ENCODE measurements at places on chromosomes 13 and 19.

GRCh38 chr13:43157796-43158195 is 134.4 kb downstream of the DNAJC15 start:
- DNase-seq, result no peak

DNA sequence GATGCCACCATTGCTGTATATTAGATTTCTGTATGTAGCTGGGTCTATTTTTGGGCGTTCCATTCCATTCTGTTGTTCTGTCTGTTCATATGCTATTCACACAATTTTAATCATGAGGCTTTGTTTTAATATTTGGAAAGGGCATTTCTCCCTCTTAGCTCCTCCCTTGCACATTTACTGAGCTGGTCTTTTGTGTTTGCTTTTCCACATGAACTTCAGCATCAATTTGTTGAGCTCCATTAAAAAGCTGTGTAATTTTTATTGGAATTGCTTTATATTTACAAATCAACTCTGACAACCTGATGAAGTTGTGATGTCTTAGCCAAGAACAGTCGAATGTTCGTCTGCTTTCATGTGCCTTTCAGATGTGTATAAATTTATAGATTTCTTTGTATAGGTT is 14.0 kb downstream of the WASF3 start:
- DNase-seq, result no peak

DNA sequence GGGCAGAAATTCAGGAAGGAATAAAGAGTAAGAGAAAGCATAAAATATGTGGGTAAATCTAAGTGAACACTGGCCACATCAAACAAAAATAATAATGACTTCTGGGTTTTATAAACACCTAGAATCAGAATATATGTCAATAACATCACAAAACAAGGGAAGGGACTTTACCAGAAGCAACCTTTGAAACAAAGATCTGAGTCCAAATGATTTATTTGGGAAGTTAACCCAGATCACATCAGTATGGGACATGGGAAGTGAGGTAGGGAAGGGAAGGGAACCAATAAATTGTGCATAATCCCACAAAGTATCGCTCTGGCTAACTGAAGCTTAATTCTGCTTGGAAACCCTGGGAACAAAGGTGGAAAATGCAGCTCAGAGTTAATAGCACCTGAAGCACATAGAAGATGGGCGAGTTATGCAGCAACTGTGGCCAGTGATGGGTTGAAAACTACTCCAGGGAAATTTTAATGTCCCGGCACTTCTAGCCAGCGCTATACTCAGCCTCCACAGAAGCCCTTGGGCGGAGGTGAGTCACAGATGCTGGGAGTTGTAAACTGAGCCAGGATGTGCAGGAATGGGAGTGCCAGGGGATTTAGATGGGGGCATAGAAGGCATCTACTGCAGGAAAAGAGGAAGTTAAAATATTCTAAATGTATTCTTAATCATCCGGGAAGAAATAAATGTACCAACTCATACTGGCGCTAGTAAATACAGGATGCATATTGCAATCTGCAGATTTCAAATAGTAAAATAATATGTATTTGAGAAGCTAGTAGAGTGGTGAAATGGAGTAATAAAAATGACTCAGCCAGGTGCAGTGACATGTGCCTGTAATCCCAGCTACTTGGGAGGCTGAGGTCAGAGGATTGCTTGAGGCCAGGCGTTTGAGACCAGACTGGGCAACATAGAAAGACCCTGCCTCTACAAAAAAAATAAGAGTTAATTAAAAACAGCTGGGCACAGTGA is 34.2 kb upstream of the CEBPG start:
- DNase-seq, result no peak

- DNase-seq, result peak; percentile 86
Measured at GRCh38 chr19:3047496-3048189, 14.7 kb downstream of the TLE5 start.

DNA sequence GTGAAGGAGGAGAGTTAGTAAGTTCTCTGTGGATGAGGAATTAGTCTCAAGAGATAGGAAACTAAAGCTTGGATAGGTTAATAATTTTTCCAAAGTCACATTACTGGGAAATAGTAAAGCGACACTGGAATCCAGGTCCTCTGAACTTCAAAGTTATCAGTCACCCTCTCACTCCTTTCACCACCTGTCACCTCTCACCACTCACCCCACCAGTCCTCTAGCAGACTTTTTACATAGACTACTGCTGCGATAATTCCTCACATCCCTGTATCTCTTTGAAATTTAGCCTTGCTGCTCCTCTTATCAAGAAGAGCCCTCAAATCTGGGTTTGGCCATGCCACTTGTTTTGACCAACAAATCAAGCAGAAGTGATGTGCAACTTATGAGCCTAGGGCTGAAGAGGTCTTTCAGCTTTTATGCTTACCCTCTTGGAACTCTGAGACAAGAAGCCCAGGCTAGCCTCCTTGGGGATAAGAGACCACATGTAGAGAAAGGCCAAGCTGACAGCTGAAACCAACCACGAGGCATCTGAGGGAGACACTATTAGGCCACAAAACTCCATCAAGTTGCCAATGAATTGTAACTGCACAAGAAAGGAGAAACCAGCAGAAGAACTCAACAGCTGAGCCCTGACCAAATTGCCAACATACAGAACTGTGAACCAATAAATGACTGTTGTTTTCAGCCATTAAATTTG is 41.2 kb downstream of the STARD13 start:
- no peak for DNase-seq

DNA sequence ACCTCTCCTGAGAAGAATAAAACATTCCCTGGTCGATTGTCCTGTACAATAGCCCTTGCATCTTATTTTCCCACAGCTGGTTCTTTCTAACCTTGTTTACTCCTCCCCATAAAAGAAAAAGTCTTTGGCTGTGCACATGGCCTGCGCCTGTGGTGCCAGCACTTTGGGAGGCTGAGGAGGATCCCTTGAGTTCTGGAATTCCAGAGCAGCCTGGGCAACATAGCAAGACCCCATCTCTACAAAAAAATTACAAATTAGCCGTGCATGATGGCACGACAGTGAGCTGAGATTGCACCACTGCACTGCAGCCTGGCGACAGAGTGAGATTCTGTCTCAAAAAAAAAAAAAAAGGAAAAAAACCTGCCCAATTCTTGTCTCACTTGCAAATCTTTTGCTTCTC is 7.2 kb upstream of the NUP62 start:
- no peak for DNase-seq

DNA sequence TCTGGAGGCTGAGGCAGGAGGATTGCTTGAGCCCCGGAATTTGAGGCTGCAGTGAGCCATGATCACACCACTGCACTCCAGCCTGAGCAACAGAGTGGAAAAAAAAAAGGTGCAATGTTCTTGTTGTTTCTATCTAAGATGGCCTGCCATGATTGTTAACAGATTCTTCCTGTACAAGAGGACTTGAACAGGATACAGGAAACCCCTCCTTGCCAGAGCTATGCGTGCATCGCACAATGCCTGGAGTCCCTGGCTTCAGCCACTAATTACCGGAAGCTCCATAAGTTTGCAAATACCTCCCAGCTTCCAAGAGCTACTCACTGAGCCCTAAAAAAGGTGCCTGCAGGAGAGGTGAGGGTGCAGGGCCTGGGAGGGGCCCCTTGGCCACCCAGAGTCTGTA is 13.1 kb upstream of the HIF3A start:
- no peak for DNase-seq

- DNase-seq, result peak; percentile 79
Measured at GRCh38 chr13:109646423-109646822, 140.0 kb downstream of the IRS2 start.

DNA sequence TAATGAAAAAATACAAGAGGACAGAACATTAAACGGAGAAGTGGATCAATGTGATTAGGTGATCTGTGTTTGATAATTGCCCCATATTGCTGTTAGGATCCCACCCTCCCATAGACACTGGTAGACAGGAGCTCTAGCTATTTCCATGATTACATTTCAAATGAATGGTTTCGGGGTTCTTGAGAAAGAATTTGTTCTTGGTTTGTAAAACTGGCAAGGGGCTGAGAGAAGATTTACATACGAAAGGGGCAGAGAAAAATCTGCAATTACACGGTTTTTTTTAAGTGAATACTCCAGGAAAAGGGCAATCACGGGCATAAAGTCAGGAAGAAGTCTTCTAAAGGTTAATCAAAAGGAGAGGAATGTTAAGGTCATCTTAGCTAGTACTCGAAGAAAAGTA is 2125.7 kb upstream of the PCDH20 start:
- no peak for DNase-seq

DNA sequence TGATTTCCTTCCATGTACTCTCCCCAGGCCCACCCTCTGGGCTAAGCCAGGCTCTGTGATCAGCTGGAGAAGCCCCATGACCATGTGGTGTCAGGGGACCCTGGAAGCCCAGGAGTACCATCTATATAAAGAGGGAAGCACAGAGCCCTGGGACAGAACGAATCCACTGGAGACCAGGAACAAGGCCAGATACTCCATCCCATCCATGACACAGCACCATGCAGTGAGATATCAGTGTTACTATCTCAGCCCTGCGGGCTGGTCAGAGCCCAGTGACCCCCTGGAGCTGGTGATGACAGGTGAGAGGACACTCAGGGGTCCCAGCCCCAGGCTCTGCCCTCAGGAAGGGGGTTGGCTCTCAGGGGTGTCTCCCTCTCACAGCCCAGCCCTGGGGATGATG is 27.5 kb upstream of the KIR3DL3 start:
- DNase-seq, result no peak

DNA sequence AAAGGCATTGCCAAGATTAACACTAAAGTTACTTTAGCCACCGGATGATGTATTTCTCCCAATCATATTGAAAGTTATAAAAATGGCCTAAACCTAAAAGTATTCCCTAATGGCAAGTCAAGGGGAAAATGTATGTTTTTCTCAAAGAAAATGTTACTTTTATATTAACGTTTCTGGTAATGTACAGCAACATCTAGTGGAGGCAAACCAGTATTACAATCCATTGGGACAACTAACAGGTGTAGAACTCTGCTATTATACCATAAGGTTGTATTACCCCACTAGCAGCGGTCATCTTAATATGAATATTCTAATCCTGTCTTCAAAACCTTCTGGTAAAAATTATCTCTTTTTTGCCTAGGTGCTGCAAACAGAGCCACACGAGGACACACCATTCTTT is 69.2 kb downstream of the ZNF100 start:
- peak; percentile 42 for DNase-seq

GRCh38 chr13:106159295-106160195 is 375.9 kb downstream of the EFNB2 start:
- DNase-seq, result no peak

DNA sequence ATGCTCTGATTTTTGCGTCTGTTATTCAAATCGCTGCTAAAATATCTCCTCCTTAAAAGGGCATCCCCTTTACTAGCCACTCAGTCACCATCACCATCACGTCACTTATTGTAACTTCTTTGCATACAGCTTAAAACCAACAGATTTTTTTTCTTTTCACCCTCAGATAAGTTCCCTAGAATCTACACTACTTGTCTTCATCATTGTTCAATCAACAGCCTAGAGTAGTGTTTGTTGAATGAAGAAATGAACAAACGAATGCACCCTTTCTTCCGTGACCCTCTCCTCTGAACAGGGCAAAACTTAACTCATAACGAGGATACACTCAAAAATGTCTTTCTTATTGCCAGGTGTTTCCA is 1.1 kb upstream of the AKAP11 start:
- no peak for DNase-seq

Measured in RPMI8226 (cell line).